Tibial nerve (tissue), 4 donors: ENCODE measurements at places on chromosomes 11 and 22. TPM values are rescaled to one million over a fixed set of nuclear protein-coding genes. Genes with fewer than 3 reads are reported as not detected.

RHOG gene
- 68.8 TPM for total RNA-seq

JHY gene
- total RNA-seq = 14.7 TPM

CLTCL1 gene
- 27.9 TPM for total RNA-seq

GRCh38 chr22:32583074-32583682 is 108.6 kb downstream of the FBXO7 start:
- H3K4me3 ChIP-seq = no peak overlapping the region
- H3K36me3 ChIP-seq = no peaks in the 10 kb centered on the region
- H3K27me3 ChIP-seq = no peaks in the 10 kb centered on the region
- no peak for DNase-seq

- H3K4me1 ChIP-seq = no peaks in the 10 kb centered on the region
- no peaks in the 10 kb centered on the region for H3K36me3 ChIP-seq
- H3K27me3 ChIP-seq = no peaks in the 10 kb centered on the region
- no peak for DNase-seq
- no peak overlapping the region for H3K4me3 ChIP-seq
Measured at GRCh38 chr11:78791964-78792363, 217.3 kb upstream of the NARS2 start.

GRCh38 chr11:27097551-27097950 is 56.9 kb downstream of the BBOX1 start:
- no peaks in the 10 kb centered on the region for H3K36me3 ChIP-seq
- no peak overlapping the region for H3K4me3 ChIP-seq
- H3K27ac ChIP-seq = no peak overlapping the region
- H3K27me3 ChIP-seq = no peaks in the 10 kb centered on the region
- peaks cover 18% of the 10 kb centered on the region for H3K4me1 ChIP-seq

- H3K27ac ChIP-seq = no peak overlapping the region
- DNase-seq = no peak
- no peaks in the 10 kb centered on the region for H3K4me1 ChIP-seq
- H3K4me3 ChIP-seq = no peak overlapping the region
- no peaks in the 10 kb centered on the region for H3K36me3 ChIP-seq
- no peaks in the 10 kb centered on the region for H3K27me3 ChIP-seq
Measured at GRCh38 chr11:78995171-78995570, 420.5 kb upstream of the NARS2 start.

GRCh38 chr11:70242885-70243284 is 27.6 kb upstream of the PPFIA1 start:
- H3K27ac ChIP-seq = no peak overlapping the region
- H3K4me1 ChIP-seq = no peaks in the 10 kb centered on the region
- DNase-seq = no peak
- no peak overlapping the region for H3K4me3 ChIP-seq

DNA sequence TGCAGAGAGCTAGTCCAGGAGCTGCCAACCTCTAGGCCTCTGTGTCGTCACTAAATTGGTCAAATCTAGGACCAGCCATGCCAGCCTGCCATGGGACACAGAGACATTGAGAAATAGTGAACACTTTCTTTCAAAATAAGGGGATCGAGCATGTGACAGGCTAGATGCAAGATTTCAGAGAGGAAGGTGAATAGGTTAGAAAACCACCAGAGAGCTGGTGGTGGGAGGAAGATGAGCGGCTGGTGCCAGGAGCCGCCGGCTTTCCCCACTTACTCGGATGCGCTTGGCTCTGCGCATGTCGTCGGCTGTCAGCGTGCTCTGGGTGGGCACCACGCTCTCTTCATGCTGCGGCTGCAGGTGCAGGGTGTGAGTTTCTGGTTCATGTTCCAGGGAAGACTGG is 35.4 kb upstream of the NFRKB start:
- H3K36me3 ChIP-seq = no peaks in the 10 kb centered on the region
- no peak overlapping the region for H3K27ac ChIP-seq
- H3K27me3 ChIP-seq = no peaks in the 10 kb centered on the region
- H3K4me3 ChIP-seq = no peak overlapping the region
- H3K4me1 ChIP-seq = no peaks in the 10 kb centered on the region
